ENCODE measurements at places on chromosomes 7 and 10.

- peak; percentile 47 for DNase-seq
Observed at GRCh38 chr7:31688372-31688771, 1.4 kb downstream of the PPP1R17 start.

DNA sequence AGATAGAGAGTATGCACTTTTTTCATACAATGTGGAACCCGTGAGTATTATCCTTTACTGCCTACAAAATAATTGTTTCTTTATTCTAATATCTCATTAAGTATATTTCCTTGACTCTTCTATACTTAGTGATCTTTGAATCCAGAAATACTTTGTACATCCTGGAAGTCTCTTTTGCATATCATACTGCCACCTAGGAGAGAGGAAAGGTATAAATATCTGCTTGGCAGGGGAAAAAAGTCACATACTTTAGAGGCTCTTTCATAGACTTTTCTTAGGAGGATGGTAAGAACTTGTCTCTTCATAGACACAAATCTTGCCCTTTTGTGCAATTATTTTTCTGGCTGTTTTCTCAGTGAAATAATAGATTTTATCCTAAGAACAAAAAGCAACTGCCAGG, 436.0 kb downstream of the PAXIP1 start:
- no peak for DNase-seq

GRCh38 chr7:69790977-69791724, 192.9 kb downstream of the AUTS2 start:
- DNase-seq: no peak

- DNase-seq: no peak
Observed at GRCh38 chr10:11351801-11352200, 259.6 kb downstream of the USP6NL start.

DNA sequence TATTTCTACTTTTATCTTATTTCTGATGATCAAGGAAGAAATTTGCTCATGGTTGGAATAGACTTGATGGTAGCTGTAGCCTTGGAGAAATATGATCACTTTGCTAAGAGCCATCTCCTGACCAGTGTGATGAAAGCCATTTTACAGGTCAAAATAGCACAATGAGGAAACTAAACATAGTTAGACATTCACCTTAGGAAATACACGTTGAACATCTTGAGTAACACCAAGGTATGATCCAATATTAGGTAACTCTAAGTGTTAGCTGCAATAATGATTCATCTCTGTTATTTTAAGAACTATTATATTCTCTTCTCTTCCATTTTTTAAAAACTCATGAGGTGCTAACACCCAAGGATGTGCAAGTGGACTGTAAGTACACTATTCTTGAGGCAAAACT, 328.0 kb downstream of the PLXDC2 start:
- no peak for DNase-seq

DNA sequence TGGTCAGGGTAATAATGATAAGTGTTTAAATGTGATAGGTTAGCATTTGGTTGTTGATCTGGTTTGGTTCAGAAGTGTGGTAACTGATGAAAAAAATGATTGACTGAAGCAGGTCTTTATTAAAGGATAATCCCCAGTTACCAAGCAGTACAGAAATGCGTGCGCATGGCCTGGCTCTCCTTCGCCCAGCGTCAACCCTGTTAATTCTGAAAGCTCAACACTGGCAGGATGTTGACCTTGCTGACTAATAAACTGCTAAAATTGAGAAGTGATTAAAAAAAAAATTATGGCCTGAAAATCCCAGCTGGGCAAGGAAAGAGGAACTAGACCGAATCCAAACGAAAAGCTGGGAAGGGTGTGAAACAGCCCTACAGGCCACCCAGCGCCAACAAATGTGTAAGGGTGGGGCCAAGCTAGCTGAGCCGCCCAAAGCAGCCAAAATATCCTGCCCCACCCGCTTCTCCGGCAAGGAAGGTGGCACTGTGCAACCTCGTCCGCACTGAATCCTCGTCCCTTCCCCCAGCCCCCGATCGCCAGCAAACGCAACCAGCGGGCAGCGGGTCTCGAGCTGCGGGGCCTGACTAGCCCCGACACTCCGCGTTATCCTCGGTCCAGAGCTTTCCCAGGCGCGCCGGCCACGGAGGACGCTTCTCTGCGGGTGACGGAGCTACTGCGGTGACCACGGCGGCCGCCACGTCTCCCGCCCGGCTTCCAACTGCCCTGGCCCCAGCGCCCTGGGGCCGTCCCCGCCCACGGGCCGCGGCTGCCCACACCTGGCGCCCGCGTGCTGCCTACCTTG, 561 bp downstream of the SHTN1 start:
- DNase-seq: peak; percentile 33

DNA sequence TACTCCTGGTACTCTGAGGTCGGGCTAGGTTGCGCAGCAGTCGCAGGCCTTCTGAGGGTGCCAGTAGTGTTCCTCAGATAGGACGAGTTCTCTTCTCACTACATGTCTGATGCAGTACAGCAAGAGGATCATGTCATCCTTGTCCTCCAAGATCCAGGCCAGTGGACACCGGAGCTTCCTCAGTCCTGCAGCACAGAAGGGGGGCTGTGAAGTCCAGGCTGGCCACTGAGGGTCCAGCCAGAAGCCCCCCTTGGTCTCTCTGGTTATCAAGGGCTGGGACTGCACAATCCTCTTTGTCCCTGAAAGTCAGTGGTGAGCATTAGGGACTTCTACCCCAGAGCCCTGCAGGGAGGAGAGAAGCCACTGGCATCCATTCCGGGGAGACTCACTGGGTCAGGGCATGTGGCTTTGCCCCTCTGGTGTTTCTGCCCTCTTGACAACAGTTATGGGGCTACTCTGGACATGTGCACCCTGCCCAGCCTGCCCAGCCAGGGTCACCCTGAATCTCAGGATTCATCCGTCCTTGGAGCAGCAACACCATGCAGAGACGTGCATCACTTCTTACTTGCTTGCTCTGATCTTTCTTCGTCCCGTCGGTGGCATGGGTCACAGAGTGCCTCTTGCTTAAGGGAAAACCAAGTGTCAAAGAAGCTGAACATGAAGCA, 125.7 kb downstream of the ADCY1 start:
- no peak for DNase-seq

DNA sequence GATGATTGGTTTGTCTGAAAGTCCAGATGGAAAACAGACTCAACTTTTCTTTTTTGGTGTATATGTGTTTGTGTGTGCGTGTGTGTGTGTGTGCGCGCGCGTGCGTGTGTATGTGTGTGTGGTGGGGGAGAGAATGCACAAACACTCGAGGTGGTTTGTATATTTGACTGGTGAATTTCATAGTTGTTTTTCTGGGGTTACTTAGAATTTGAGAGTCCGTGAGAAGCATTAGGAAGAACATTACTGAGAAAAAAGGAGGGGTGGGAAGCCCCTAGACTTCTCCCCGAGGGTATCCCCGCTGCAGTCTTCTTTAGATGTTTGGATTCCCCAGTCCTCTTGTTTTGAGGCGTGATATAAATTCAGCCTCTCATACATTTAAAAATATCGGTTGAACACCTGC, 6.0 kb downstream of the CAMK1D start:
- no peak for DNase-seq

- DNase-seq: no peak
Observed at GRCh38 chr7:98084631-98085030, 22.0 kb upstream of the LMTK2 start.

DNA sequence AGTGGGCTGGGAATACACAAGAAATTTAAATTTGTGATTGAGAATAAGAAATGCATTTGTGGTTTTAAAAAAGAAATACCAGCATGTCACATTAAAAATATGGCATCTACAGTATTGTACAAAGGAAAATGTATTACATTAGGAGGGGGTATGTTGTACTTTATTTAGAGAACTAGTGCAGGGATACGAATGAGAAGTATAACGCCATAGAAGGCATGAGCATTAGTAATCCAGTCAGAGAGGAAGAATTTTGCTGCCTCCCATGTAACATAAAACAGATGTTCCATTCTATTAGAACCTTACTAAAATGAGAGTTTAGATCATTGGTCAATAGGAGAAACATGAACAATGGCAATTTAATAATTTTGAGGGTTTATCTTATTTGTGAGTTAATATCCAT, 182.2 kb downstream of the ADK start:
- DNase-seq: no peak

DNA sequence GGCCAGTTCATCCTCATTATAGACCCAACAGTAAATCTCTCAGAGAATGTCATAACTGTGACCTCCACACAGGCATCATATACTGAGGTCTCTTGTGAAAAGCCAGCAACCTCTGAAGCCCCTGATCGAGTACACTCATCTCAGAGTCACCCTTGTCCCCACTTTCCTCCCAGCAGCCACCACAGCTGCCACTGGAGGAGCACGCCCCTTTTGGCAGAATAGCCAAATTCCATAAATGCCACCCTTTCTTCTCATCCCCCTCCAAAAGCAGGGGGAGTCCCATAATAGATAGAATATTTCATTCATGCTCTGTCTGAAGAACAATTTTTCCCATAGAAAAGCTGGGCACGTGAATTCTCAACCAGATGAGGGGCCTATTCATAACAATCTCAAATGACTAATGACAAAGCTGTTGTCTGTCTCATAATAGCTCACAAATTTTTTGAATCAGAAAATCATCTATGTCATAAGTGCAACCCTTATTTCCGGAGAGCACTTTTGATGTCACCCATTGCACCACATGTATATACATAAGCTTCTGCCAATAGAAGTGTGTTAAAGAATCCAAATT, 47.4 kb downstream of the SGMS1 start:
- no peak for DNase-seq

- DNase-seq: no peak
Observed at GRCh38 chr7:156577645-156578577, 62.7 kb upstream of the RNF32 start.

DNA sequence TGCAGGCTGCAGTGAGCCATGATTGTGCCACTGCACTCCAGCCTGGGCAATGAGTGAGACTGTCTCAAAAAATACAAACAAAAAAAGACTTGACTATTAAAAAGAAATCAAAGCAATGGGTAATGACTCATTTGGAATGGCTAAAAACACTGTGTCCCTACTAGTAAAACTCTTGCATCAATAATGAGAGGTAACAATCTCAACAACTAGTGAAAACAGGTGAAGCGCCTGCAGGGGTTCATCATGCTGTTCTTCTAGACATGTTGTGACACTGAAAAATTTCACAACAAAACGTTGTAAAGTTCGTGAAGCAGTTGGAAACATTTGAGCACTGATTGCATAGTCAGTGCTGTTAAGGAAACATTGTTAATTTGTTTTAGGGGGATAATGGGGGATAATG, 26.9 kb upstream of the SLC29A4 start:
- DNase-seq: no peak

DNA sequence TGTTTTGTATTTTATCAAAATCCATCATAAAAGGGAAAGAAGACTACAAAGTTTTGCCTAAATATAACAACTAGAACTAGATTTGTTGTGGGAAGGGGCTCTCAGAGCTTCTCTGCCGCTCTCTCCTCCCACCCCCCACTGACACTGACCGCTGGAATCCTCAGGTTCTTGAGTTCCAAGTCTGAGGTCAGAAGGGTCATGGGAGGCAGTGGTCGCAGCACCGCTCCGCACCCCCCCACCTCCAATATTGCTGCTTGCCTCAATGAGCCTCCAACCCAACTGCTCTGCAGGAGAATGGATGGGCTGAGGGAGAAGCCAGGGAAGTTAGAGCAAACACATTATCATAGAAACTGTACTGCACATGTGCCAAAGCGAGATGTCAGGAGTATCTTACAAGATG, 359.4 kb downstream of the GRID1 start:
- no peak for DNase-seq

DNA sequence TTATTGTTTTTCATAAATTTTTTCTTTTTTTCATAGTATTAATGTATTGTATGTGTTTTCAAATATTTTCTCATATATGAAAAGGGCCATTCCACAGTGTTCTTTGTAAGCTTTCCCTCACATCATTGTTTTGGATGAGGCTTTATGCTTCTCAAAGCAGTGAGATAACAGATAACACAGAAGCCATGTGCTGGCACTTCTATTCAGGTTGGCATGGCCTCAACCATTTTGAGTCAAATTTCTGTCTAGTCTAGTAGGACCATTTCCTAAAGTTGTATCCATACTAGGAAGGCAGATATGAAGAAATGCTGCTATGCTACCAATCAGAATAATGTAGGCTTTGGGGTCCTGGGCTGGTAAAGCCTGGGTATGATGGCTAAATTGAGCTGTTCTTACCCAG, 135.9 kb upstream of the LAMB4 start:
- DNase-seq: no peak

DNA sequence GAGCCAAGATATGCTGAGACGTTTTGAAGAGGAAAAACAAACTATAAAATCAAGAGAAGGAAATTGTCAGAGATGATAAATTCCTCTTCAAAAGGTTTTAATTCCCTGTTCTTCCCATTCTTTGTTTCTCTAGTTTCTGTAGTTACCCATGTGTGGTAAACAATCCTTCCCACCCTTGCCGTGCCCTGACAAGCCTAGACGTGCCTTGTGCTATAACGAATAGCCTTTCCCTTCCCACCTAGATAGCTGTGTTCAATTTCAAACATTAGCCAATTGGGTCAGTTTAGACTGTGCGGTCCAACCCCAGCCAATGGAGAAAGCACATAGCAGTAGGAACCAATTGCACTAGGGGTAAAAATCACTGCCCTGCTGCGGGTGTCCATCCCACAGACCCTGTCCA, 138.1 kb downstream of the RALA start:
- DNase-seq: no peak

- DNase-seq: no peak
Observed at GRCh38 chr7:138009350-138009653, 7.4 kb upstream of the CREB3L2 start.

GRCh38 chr7:127153315-127153714, 99.4 kb downstream of the GRM8 start:
- DNase-seq: no peak

- no peak for DNase-seq
Observed at GRCh38 chr7:98998821-98999725, 120.7 kb downstream of the TRRAP start.

DNA sequence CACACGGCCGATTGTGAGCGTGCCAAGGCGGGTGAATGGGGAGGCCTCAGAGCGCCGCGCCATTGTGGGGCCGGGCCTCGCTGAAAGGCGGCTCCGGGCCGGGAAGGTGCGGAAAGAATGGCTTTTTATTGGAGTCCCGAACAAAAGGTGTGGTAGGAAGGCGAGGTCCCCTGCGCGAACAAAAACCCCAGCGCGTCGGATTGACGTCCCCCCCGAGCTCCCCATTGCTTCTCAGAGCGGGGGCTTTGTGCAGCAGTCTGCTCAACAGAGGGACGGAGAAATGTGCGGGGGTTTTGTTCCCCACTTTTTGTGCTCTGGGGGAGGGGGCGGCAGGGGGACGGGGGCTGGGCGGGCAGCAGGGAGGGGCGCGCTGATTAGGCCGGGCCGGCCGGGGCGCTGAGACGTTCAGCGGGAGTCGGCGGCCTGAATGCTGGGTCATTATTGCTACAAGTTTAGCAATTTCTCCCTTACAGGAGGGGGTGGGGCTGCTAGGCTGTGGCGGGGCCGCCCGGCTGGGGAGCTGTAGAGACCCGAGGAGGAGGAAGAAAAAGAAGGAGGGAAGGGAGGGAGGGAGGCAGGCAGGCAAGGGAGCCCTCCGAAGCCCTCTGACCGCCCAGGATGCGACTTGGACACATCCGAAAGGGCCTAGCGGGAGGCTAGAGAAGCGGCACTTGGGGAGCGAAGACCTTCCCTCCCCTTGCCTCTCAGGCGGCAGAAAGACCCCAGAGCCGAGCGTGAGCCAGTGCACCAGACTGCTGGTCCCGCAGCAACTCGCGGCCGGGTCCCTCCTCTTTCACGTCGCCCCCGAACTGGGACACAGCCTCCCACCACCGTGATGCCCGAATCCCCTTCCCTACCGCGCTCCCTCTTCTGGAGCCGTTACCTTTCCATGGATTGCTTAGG, 4.6 kb downstream of the NKX2-3 start:
- no peak for DNase-seq

Measured in GM10248 (cell line).